ENCODE measurements at places on chromosomes 5 and 9.

- no peak for ATAC-seq
Measured at GRCh38 chr9:15286161-15286821, 20.7 kb downstream of the TTC39B start.

DNA sequence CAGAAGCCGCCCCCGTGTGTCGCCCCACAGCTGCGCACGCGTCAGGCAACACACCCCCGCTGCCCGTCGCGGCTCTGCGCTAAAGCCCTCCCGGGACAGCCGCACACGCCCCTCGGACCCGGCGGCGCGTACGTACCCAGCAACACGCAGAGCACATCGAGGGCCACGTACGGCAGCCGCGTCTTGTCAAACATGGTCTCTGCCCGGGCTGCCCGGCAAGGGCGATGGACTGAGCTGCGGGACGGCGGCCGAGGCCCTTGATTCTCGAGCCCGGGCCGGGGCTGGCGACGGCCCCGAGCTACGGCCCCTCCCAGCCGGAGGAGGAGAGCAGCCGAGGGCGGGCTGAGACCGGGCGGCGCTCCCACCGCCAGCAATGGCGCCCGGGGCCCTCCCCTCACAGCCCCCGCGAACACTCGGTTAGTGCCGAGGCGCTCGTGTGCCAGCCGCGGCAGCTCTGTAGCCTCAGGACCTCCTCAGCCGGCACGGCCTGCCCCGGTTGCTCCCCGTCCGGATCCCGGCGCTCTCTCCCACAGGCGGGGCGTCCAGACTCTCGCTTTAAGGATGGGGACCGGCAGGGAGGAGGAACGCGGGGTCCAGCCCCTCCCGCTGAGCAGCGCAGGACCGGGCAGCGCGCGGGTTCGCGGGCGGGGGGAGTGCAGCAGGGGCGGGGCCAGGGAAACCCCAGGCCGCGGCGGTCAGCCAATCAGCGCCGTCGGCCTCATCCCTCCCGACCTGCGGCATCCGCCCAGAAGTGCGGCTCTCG lies at the start of gene PLPP1:
Gene PLPP1 (minus strand): TSS at position 529 of the 763 bp plus-strand sequence. CDS start 335 bp downstream, at position 194.
- ATAC-seq, result peak; percentile 88

- no peak for ATAC-seq
Measured at GRCh38 chr5:143311955-143312354, 91.5 kb downstream of the NR3C1 start.

GRCh38 chr5:40797273-40798011 lies 732 bp downstream of the PRKAA1 start:
- ATAC-seq, result peak; percentile 74

DNA sequence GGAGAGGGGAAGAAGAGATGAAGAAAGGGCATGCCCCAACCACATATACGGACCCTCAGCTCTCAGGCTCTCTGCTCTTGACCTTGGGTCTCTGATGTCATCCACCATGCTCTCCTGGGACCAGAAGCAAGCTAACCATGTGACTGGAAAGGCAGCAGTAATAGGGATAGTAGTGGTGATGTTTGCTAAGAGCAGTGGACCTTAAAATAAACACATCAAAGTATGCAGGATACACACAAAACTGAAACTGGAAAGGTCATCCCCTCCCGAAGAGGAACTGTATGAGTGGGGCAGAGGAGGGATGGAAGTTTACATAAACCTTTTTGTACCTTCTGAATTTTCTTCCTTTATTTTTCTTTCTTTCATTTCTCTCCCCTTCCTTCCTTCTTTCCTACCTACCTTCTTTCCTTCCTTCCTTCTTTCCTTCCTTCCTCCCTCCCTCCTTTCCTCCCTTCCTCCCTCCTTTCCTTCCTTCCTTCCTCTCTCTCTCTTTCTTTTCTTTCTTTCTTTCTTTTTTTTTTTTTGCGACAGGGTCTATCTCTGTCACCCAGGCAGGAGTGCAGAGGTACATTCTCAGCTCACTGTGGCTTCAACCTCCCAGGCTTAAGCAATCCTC lies 8.1 kb upstream of the PTPN3 start:
- ATAC-seq, result no peak

DNA sequence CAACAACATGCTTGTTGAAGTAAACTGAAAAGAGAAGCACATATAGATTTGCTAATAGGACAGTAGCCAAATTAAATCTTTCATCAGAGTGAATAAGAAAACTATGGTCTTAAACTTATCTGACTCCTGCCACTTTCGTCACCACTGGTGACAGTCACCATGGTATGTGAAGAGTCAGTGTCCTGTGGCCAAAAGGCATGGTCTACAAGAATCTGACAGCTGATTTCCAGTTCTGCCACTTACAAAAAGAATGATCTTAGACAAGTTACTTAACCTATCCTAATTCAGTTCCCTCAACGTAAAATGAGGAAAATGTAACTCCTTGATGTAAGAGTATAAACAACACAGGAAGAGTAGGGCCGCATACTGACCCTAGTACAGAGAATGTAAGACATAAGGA lies 102.0 kb downstream of the LPAR1 start:
- ATAC-seq, result no peak

GRCh38 chr5:80707645-80708044 lies 52.9 kb upstream of the DHFR start:
- peak; percentile 67 for ATAC-seq

DNA sequence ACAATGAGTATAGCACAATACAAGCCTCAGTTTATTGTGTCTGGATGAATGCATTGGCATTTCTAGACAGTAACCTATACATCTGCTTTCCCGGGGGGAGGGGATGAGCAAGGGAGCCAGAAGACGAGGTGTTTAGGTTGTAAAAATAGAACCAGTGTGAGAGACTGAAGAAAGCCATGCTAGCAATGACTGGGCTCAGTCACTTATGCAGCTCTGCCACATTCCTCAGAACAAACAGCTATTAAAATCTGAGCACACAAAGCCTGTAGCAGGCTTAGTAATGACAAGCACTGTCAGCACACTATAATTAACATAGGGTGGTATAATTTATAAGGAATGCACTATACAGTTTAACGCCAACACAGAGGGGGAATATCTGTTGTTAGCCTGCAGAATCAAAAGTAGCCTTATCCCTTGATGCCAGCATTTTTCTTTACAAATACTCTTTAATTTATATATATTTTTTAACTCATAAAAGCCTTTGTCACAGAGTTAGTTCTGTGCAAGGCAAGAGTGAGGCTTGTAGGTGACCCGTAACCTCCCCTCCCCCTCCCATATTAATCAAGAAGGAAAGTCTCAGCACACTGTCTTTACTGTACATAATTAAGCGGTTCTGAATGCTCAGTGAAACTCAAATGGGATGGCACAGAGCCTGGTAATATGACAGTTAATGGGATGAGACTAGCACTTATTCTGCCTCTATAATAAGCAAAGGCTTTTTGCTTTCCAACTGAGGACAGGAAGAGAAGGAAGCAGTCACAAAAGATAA lies 295.4 kb downstream of the CSNK1G3 start:
- ATAC-seq, result peak; percentile 39

GRCh38 chr5:155455791-155456514 lies 442.4 kb downstream of the KIF4B start:
- ATAC-seq, result no peak

- ATAC-seq, result peak; percentile 63
Measured at GRCh38 chr5:138177941-138178515, 402 bp downstream of the BRD8 start.

DNA sequence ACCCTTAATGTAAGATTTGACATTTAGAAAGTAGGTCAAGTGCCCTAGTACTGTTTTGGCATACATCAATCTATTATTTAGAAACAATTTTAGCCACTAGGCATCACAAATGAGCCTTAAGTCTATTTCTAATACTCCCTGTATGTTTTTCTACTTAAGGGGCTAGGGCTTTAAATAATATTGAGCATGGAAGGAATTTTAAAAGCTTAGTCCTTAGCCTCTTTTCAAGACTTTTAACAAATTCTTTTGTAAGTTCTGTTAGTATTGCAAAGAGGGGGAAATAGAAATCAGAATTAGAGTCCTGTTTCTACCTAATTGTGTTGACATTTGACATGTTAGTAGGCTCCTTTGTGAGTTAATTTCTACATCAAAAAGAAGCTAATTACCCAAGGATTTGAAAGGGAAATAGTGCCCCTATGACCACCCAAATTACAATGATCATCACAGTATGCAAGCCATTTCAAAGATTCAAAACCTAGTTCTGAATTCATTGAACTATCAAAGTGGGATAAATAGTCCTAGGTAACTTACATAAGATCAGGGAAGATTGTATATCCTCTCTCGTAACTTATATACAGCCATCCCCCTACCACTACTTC lies 647.8 kb upstream of the ACO1 start:
- ATAC-seq, result no peak

DNA sequence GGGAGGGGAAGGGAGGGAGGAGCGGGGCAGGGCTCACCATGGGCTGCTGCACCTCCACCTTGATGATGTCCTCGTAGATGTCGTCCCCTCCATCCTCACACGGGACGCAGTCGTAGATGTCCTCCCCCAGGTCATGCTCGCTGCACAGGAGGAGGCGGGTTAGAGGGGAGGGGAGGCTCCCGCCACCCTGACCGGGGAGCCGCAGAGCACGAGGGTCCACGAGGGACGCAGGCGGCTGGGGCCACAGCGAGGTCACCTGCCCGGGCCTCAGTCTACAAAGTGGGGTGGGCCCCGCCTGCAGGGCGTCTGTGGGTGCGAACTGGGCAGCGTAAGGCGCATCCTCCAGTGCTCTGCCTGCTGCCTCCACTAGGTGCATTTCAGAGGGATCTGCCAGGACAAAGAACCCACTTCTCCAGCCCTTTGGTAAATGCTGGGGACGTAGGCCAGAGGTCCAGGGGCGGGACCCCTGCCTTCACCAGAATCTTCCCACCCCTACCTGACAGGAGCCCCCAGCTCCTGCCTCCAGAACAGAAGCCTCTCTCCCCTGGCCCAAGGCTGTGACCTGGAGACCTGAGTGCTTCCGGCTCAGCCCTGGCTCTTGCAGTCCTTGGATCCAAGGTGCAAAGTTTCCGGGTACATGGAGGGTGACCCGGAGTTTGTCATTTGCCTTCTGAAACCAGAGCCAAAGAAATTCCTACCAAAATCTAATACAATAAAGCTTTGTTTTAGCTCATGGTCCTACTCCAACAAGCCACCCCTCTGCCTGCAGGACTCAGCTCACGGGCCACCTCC lies 74.1 kb upstream of the SARDH start:
- ATAC-seq, result no peak

DNA sequence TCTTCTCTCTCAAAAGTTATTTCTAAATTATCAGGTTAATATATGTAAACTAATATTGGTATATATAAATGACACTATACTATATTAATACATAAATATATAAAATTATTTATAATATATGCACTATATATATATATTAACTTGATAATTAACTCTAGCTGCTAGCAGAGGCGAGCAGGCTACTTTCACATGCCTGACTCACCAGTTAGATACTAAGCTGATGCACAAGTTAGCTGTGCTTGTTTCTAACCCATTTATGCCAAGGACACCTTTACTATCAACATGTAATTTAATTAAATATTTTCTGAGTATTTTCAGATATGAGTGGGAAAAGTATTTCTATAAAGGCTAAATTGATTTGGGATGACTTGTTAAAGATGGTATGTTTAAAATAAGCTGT lies 70.1 kb downstream of the TRIO start:
- no peak for ATAC-seq

DNA sequence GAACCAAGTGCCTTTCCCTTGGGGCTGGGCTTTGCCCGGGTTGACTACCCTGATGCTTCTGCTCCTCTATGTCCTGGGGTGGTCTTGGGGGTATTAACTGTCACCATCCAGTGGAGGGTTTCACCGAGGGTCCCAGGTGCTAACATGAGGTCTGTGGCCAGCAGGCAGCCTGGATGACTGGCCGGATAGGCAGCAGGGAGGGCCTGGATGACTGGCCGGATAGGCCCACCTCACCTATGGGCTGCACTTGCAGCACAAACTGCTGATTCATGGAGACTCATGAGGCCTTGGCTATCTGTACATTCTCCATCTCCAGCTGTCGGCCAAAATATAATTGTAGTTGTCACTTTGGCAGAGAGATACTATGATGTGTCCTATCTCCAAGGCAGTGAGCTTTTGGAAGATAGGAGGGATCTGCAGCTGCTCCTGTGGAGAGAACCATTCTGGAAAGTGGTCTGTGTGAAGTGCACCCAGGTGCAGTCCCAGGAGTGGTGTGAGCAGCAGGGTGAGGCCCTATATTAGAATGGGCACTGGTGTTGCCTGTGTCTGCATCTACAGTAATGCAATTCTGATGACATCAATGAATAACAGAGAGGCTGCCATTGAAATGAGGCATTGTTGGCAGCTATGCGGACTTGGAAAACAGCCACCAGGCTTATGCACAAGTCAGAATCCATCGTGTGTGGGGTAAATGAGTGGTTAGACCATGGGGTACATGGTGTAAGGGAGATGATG lies 26.3 kb upstream of the CDKN2AIPNL start:
- ATAC-seq, result peak; percentile 51

GRCh38 chr9:135926402-135927194 lies 19.3 kb upstream of the CAMSAP1 start:
- ATAC-seq, result peak; percentile 43

- ATAC-seq, result peak; percentile 78
Measured at GRCh38 chr9:120942186-120943001, 15.8 kb upstream of the TRAF1 start.

GRCh38 chr5:136613230-136613629 lies 247.9 kb upstream of the TRPC7 start:
- ATAC-seq, result no peak

DNA sequence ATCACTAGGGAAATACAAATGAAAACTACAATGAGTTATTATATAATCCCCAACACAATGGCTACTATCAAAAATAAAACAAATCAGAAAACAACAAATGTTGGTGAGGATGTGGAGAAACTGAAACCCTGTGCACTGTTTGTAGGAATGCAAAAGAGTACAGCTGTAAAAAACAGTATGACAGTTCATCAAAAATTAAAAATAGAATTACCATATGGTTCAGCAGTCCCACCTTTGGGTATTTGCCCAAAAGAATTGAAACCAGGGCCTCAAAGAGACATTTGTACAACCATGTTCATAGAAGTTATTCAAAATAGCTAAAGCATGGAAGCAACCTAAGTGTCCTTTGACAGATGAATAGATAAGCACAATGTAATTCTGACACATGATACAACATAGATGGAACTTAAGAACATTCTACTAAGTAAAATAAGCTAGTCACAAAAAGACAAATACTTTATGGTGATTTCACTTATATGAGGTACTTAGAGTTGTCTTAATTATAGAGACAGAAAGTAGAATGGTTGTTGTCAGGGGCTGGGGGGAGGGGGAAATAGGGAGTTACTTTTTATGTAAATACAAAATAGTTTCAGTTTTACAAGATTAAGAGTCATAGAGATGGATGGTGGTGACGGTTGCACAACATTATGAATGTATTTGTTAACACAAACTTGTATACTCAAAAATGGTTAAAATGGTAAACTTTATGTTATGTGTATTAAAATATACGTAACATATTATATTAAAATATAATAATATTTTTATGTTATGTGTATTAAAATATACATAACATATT lies 102.8 kb downstream of the KCTD16 start:
- no peak for ATAC-seq

GRCh38 chr9:31597977-31598376 lies 786.5 kb upstream of the ACO1 start:
- no peak for ATAC-seq

DNA sequence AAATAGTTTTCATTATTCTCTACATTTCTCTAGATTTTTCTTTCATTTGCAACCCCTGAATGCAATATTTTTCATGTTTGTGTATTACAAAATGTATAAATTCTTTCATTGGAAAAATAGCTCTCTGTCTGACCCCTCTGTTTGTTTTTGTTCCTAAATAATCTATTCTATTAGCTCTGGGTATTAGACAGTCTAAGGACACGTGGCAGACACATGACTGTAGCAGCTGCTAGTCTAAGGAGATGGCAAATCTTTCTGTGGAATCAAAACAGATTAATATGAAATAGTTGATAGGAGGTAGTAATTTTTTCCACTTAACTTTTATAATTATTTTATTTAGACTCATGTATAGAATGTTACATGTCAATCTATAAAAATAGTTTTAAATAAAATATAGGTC lies 21.4 kb upstream of the SPATA9 start:
- no peak for ATAC-seq

- no peak for ATAC-seq
Measured at GRCh38 chr5:173971681-173972345, 17.2 kb upstream of the C5orf47 start.

All from SK-N-SH treated with all-trans-retinoic acid at 6 μM for 48 hours (cell line).